Urinary bladder (tissue), 4 donors: ENCODE measurements at places on chromosomes 5 and 9.

DNA sequence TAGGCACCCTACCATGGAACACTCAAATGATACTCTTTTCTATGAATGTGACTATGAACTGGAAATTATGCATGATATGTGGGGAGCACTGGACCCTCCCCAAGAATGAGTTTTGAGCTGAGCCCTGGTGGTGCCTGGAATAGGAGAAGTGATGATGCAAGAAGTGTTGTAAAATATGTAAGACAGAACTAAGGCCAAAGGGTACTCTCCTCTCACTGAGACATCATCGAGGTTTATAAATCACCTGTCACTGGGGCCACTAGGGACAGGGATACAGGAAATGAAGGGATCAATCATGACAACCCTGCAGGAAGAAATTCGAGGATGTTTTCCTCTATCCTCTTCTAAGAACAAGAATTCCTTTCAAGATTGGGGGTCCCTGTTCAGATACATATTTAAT, 45.4 kb downstream of the PCSK1 start:
- no peak for DNase-seq

GRCh38 chr5:1101961-1102713, 9.7 kb downstream of the SLC12A7 start:
- DNase-seq: no peak

GRCh38 chr5:109357807-109358206, 52.0 kb downstream of the PJA2 start:
- no peak for DNase-seq

- DNase-seq: no peak
Observed at GRCh38 chr9:96460882-96461281, 10.9 kb downstream of the HABP4 start.

DNA sequence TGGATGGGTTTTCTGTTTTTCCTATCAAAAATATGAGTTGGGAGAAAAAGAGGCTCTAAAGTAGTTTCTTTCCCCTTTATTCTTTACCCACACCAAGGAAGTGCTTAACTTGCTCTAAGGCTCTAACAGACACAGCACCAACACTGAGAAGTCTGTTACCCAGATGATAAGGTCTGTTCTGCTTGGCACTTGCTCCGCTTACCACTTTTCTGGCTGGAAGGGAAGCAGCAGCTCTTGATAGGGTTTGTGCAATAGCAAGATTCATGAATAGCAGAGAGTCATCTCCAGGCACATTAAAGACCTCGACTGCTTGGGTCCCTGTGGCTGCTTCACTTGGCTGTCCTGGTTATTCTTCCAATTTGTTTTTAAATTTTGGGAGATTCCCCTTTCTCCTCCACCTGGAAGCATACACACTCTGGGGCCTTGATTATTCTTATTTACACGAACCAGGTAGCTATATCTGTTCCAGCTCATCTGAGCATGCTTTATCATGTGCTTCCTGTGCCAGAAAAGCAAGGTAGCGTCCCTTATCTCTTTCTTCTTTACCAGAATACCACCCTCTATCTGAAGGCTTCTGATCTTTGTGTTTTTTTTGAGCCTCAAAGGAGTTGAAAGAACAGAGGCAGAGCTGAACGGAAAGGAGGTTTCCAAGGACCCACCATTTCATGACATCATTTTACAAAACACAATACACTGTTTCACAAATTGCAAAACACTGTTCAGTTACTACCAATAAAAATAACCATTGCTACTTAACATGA, 24.8 kb downstream of the PPP3R2 start:
- no peak for DNase-seq

GRCh38 chr9:131773911-131774379, 34.1 kb upstream of the RAPGEF1 start:
- DNase-seq: no peak

DNA sequence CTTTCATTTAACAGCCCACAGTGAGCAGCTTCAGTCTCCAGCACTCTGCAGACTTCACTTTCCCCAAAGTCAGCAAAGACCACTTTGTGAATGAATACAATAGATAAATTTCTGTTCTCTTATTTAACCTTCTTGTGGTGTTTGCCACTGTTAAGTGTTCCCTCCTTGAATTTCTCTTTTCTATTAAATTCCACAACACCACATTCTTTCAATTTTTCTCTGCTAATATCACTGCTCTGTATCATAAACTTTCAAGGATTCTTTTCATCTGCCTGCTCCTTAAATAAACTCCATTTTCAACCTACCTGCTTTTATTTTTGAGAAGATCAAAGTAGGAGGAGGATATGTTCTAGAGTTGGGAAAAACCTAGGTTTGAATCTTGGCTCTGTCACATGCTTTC, 739.5 kb upstream of the GRAMD2B start:
- DNase-seq: no peak
